Activated CD4-positive, CD25-positive, alpha-beta regulatory T cell (primary cell): ENCODE measurements at places on chromosomes 1 and 21.
A peak's percentile ranks its signal among the peaks of the same experiment; 100 is the strongest.

DNA sequence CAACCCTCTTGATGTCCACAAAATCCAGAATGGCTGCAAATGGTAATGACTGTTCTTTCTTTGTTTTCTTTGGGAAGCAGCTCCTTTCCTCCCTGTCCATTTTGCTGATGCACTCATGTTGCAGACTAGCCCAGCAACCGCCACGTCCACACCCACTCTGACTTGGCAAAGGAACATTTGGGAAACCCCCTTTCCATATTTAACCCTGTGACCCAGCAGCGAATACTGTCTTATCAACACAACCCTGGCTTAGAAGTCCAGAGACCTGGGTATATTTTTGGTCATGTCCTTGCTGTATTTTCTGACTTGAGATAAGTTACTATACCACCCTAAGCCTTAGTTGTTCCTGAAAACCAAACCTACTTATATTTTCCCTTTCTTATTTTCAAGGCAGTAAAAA is 18.1 kb upstream of the SHE start:
- DNase-seq = no peak

- no peak for DNase-seq
Measured at GRCh38 chr1:80059940-80060339, 1053.4 kb upstream of the ADGRL4 start.

- no peak for DNase-seq
Measured at GRCh38 chr21:25884311-25884710, 149.5 kb downstream of the GABPA start.

GRCh38 chr1:202569393-202570322 is 140.6 kb downstream of the SYT2 start:
- no peak for DNase-seq

DNA sequence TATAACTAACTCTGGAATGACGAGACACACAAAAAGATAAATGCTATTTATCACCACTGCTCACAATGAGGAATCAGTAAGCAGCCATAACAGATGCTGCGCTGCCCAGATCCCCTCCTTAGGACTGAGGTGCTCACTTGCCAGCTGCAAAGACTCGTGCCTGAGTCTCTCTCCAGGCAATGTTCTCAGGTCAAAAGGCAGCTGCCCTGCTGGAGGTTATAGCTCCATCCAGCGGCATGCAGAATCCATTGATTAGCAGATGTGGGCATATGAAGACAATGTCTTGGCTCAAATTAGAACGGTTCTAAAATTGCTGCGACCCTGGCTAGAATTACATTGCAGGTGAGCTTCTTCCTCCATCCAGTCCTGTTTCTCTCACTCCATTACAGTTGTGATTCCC is 328.2 kb upstream of the CHRM3 start:
- DNase-seq = no peak

GRCh38 chr1:117629625-117630422 is 24.0 kb downstream of the TENT5C start:
- DNase-seq = no peak

DNA sequence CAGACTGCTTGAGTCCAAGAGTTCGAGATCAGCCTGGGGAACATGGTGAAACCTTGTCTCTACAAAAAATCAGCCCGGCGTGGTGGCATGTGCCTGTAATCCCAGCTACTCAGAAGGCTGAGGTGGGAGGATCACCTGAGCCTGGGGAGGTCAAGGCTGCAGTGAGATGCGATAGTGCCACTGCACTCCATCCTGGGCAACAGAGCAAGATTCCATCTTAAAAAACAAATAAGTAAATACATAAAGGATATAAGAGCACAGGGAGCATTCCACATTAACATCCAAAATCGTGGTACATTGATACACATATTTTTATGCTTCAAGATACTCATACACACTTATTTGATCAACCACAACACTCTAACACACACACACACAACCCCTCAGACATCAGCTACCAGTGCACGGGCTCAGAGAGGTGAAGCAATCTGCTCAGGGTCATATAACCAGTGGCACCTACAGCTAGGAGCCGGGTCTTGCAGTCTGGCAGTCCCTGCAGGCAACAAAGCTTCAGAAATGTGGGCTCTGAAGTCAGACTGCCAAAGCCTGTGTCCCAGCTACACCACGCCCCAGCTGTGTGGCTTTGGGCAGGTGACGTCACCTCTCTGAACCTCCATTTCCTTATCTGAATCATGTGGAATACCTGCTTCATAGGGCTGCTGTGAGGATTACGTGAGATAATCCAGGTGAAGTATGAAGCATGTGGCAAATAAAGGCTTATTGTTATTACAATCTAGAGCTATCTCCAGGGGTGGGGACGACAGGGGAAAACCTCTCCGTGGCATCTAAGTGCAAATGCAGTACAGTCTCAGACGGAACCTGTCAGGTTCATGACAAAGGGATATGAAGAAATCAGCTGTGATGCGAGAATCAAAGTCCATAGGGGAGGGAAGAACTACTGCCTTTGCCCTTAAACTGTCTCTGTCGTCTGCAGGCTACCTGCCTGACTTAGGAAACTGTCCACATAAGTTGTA is 4.8 kb upstream of the CRYBG2 start:
- peak; percentile 17 for DNase-seq

- DNase-seq = no peak
Measured at GRCh38 chr1:226181996-226182714, 4.4 kb downstream of the ACBD3 start.

- no peak for DNase-seq
Measured at GRCh38 chr1:245765230-245766000, 610.6 kb downstream of the KIF26B start.

DNA sequence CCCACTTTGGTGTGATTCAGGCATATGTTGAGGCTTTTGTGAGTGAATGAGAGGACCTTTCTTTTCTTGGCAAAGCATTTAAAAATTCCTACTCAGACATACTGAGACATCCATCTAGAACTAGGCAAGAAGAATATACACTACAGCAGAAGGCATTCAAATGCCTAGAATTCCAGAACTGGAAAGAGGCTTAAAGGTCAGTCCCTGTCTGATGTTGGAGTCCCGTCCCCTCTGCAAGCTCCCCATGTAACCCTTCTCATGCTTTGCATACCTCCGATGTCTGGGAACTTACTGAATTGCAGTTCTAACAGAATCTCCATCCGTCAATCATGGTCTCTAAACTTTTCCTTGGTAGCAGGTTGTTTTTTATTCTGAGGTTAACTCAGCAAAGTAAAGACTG is 152.9 kb downstream of the ATP6V1G3 start:
- no peak for DNase-seq

GRCh38 chr1:103275725-103276124 is 167.4 kb upstream of the COL11A1 start:
- DNase-seq = no peak

GRCh38 chr1:10693152-10693496 is 103.3 kb downstream of the CASZ1 start:
- no peak for DNase-seq

GRCh38 chr1:220335668-220336067 is 63.4 kb upstream of the RAB3GAP2 start:
- DNase-seq = no peak
